ENCODE measurements at places on chromosomes 12 and 14.

DNA sequence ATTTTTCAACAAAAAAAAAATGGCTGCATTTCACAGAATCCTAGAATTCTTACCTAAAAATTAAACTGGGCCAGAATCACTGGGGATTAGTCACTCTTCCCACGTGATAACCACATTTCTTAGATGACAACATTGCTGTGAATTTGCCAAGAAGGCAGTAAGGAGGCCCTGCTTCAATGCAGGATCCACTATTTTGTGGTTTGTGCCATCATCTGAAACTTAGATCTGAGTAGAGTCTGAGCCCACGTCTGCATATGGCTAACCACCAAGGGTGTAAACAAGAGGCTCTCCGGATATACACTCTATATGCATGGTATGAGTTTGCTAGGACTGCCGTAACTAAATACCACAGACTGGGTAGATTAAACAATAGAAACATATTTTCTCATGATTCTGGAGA, 24.4 kb upstream of the TBX5 start:
- peak; percentile 28 for DNase-seq

DNA sequence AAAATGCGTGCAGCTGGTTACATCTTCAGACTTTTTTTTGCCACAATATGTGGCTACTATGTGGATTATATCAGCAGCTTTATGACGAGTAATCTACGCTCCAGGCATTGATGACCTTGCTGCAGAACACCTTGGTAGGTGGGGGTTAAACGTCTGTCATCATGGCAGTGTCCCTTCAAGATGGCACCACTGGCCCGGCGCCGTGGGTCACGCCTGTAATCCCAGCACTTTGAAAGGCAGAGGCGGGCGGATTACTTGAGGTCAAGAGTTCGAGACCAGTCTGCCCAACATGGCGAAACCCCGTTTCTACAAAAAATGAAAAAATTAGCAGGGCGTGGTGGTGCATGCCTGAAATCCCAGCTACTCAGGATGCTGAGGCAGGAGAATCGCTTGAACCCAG, 177.5 kb downstream of the AEBP2 start:
- DNase-seq, result no peak

DNA sequence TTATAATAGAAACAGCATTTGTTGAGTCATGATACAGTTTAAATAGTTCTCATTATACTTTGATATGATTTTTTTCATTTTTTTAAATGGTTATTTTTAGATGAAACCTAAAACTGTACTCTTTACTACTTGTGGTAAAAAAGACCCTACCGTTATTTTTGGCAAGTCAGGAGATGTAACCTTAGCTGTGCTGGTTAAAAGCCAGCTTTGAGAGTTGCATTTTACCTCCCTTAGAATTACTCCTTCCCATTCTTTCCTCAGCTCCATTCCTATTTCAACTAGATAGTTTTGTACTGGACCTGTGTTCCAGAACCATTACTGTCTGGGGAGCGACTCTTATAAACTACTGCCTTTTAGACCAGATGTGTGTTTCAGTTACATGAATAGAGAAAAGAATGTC, 92.0 kb downstream of the RAD51B start:
- peak; percentile 10 for DNase-seq

- no peak for DNase-seq
Observed at GRCh38 chr12:63348556-63348955, 197.6 kb upstream of the AVPR1A start.

GRCh38 chr12:107736914-107737313, 24.0 kb downstream of the PRDM4 start:
- DNase-seq, result no peak

DNA sequence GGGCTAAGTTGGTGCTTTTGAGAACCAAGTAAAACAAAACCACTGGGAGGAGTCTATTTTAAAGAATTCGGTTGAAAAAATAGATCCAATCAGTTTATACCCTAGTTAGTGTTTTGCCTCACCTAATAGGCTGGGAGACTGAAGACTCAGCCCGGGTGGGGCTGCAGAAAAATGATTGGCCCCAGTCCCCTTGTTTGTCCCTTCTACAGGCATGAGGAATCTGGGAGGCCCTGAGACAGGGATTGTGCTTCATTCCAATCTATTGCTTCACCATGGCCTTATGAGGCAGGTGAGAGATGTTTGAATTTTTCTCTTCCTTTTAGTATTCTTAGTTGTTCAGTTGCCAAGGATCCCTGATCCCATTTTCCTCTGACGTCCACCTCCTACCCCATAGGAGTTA, 1.8 kb upstream of the RAB5B start:
- no peak for DNase-seq

- no peak for DNase-seq
Observed at GRCh38 chr12:116694653-116695463, 43.0 kb downstream of the SPRING1 start.

GRCh38 chr12:34363050-34363673, 340.9 kb downstream of the ALG10 start:
- no peak for DNase-seq

GRCh38 chr12:116964054-116965050, 53.6 kb downstream of the FBXW8 start:
- DNase-seq, result no peak

All from stromal cell of bone marrow (primary cell).